DMS79 treated with DMSO at 0.1 percent for 48 hours (cell line): ENCODE measurements at places on chromosomes 6 and 20.
A peak's percentile ranks its signal among the peaks of the same experiment; 100 is the strongest.

DNA sequence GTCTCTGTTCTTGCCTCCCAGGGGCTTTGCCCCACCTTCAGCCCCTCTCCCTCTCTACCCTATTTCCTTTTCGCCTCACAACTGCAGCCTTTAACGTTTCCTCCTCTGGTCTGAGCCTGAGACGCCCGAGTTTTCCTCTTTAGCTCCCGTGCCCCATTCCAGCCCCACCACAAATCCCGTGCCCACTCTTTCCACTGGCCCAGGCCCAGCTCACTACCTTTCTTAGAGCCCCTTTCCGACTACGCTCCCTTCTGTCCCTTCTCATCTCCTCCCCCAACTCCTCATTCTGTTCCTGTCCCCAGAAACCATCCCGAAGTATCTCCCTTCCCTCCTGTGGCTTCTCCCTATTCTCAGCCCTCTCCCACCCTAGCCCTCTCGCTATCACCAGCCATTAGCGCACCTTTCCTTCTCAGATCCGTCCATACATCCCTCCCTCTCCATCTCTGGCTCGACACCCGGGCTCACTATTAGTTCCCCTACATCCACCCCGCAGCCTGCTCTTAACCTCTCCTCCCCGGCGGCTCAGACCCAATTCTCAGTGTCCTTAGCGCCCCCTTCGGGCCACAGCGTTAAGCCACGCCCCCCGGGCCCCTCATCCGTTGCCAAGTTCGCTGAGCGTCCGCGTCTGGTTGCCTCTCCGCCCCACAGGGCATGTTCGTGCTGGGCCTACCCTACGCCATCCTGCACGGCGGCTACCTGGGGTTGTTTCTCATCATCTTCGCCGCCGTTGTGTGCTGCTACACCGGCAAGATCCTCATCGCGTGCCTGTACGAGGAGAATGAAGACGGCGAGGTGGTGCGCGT lies 2.7 kb downstream of the SLC32A1 start:
- DNase-seq, result no peak

GRCh38 chr20:24406750-24407149 lies 62.7 kb upstream of the SYNDIG1 start:
- no peak for DNase-seq

GRCh38 chr6:163218361-163218894 lies 196.1 kb upstream of the QKI start:
- DNase-seq, result no peak

GRCh38 chr6:122754191-122754731 lies 25.3 kb upstream of the FABP7 start:
- peak; percentile 40 for DNase-seq

GRCh38 chr20:57996936-57997890 lies 231.2 kb downstream of the ANKRD60 start:
- no peak for DNase-seq

GRCh38 chr6:166544296-166544605 lies 42.2 kb downstream of the RAMACL start:
- no peak for DNase-seq

- no peak for DNase-seq
Measured at GRCh38 chr6:56043076-56043475, 167.7 kb upstream of the BMP5 start.

DNA sequence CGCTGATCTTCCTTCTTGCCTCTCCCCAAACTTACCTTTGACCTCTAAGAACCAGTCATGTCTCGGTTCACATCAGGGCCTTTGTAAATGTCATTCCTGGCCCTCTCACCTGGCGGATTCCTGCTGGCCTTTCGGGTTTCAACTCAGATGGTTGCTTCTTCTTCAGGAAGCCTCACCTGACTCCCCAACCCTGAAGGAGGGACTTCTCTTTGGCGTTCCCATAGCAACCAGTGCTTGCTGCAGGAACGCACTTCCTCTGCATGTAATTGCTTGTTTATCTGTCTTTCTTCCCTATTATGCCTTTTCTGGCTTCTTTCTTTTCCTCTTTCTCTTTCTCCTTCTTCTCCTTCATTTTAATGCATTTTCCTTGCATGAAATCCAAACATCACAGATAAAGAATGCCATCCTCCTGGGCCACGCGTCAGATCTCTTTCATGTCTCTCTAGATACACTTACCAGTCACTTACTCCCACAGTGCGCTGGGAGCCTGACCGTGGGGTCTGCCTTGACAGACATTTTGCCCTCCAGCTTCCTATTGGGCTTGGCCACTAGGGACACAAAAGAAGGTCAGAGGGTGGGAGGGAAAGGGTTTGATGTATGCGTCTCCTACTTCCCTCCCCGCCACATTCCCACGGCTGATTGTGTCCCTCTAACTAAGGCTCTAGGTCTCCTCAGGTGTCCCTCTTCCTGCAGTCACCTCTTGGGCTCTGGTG lies 295.7 kb upstream of the TSHZ2 start:
- DNase-seq, result no peak

DNA sequence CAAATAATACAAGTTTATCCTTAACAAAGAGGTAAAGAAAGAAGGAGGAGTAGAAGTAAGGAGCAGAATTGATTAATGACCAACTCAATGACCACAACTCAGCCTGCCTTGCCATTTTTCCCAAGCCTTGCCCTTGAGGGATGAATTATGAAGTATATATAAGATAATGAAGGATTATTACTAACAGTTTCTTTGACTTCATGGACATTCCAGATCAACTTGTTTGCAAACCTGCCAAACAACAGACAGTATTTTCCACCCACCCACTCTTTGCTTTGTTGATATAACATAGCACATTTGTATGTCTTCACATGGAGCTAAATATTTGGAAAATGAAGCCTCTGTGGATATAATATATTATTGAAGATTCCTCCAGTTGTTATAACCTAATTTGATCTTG lies 9.9 kb upstream of the C6orf141 start:
- no peak for DNase-seq

GRCh38 chr6:116531675-116532570 lies 13.6 kb downstream of the TRAPPC3L start:
- DNase-seq, result peak; percentile 47

DNA sequence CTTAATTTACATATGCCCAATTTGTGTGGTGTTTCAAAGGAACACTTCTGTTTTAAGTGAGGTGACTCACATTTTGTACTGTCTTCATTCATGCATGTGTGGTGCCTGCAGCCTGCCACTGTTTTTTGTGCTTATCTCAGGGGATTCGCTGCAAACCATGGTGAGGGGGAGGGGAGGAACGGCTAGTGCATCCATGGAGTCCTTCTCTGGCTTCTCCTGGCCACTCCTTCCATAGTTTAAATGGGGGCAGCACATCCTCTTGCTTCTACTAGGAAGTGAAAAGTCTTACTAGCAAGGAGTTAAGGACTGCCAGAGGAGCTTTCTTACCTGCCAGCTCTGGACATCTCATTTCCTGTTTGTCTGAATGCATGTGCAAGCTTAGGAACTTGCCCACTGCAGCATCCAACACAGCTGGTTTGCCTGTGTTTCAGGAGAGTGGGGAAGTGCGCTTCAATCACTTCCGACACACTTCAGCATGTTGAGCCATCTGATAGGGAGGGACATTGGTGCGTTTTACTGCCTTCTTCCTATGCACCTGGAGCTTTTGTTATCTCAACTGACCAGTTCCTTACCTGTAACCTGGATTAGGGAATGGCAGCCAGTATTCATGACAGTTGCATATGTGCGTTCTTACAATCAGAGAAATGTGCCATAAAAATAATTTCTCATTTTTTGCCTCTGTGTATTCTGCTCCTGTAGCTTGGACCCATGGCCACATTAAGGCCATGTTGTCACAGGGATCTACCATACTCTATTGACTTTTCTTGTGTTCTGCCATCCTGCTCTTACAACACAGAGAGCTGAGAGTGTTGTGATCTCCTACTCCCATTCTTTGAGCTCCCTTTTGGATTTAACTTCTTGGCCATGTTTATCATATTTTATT lies 211.3 kb downstream of the ARID1B start:
- DNase-seq, result no peak

DNA sequence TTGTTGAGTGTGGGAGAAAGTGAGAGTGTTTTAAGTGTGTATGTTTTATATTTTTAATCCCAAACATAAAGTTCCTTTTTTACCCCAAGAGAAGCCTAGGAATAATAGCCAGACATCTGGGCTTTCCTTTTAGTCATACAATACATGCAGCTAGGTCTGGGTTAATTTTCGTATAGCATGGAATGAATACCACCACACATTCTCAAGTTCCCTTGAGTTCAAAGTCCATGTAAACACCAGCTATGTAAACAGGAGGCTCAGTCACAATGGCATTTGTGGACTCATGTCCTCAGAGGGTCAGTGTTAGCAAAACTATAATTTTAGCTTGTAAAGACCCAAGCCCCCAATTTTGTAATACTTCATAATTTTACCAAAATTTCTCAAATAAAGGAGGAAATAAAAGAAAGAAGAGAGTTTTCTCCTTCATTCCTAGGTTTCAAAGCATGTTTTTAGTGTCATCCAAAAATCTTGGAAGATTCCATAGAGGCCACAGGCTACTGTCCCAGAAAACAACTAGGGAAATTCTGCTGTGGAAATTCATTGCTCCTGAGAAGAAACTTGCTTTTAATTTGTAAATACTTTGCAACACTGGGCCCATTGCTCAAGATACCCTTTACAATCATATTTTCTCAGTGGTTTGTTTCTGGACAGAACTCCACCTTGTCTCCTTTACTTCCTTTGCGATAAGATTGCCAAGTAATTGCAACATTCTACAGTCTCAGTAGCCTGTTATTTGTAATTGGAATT lies 671.2 kb downstream of the COL12A1 start:
- DNase-seq, result no peak

DNA sequence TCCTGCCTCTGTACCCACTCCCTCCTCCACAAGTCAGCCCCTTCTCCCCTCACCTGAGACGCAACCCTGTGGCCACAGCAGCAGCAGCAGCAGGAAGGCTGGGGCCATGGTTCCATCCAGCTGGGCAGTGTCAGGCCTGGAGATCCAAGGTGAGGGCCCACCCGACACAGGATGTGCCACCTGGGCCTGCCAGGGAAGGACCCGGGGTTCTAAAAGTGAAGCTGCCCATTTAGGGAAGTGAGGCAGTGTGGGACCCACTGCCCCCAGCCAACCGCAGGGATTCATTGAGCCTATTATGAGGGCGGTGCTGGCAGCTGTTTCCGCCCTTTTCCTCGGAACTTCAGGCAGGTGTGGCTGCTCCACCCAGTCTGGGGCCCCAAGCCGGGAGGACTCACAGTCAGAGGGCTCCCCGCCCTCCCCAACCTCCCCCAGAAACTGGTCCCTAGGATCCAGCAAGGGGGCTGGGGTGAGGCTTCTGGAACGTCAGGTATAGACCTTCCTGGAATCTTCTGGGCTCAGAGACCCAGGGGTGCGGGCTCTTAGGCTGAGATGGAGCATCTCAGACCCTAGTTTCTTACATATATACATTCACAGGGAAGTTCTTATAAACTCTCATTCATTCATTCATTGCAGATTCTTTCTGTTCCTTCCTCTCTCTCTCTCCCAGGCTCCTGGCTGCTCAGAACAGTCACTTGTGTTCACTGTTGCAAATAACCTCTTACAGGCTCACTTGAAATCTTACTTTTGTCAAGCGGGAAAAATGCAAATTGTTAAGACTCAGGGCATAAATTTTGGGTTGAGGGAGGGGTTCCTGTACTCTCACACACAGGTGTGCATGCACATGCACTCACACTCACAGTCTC lies at the start of gene TREML2:
Gene TREML2, minus strand, starts transcription at position 249 of the 863 bp plus-strand sequence. Its CDS starts 141 bp downstream, at position 108.
- no peak for DNase-seq

GRCh38 chr6:21586740-21587178 lies 6.8 kb upstream of the SOX4 start:
- no peak for DNase-seq

DNA sequence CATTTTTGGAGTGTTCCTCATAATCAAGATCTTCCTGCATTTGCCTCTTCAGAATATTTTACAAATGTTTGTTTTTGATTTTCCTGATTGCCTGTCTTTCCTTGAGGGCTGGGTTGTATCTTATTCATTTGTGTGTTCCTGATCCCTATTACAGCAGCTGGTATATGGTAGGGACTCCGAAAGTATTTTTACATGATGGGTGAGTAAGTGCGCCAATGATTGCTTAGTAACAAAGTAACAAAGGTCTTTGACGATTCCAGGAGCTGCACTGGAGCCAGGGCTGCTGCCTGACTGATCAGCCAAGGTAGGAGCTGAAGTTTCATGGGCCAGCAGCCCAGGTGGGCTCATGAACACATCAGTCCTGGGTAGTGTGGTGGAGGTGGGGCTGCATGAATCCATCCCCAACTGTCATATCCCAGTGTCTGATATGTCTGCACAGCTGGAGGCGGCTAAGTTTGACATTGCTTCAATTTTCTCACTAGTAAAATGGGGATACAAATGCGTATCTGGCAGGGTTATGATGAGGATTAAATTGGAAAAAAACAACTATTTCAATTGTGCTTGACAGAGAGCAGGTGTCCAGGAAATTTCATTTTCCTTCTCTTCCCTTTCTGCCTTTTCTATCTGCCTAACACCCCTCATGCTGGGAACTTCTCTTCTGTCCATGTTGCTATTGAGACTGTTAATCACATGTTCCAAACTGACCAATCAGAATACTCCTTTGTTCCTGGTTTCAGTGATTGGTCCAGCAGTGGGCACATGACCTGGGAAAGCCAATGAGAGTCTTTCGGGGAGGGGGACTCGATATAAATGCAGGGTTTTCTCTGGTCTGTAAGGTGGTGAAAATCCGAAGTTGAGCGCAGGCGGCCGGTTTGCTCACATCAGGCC lies 90.7 kb downstream of the CDH26 start:
- DNase-seq, result no peak

DNA sequence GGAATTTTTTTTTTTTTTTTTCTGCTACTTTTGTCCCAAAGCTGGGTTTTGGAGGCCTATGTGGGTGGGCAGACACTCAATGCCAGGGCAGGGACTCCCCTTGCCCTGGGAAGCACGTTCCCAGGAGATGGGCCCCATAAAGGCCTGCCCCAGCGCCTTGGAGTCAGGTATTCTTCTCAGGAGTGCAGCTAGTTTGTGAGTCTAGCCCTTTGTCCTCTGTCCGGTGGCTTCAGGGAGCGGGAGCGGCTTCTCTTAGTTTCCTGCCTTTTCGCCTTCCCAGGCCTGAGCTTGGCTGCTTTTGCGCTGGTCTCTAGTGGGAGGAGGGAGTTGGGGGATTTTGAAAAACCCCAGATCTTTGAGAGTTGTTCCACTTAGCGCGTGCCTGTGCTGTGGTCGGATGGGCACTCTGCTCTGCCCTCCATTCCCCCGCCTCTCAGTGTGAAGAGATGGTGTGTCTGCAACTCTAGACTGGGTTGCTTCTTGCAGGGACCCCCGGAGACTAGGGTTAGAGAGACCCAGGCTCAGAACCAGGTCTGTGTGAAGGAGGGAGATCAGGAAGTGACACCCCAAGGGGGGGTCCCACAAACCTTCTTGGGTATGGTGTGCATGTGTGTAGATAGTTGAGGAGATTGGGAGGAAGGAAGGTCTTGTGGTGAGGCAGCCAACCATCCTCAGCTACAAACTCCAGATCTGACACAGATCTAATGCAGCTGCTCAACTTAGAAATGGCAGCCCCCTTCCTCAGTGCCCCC lies 1.3 kb downstream of the PLCG1 start:
- no peak for DNase-seq
